CD4-positive, alpha-beta T cell treated with Interleukin-17A for 4 hours (primary cell): ENCODE measurements at places on chromosomes 2 and 18.

- no peak for DNase-seq
Measured at GRCh38 chr2:68287580-68288441, 31.9 kb downstream of the CNRIP1 start.

- DNase-seq = no peak
Measured at GRCh38 chr18:2036086-2036485, 535.2 kb downstream of the METTL4 start.

DNA sequence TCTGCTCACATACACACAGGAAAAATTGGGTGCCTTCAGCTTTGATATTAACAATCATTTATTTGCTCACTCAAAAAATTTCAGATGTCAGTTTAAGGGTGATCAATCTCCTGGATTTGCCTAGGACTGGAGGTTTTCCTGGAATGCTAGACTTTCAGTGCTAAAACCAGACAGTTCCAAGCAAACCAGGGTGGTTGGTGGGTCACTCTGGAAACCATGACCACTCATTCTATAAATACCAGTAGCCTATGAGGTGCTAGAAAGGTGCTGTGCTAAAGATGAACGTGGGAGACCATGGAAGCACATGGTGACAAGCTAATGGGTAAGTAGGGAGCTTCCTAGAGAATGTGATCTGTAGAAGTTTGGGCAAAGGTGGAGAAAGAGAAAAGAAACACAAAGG, 25.4 kb upstream of the STPG4 start:
- no peak for DNase-seq

DNA sequence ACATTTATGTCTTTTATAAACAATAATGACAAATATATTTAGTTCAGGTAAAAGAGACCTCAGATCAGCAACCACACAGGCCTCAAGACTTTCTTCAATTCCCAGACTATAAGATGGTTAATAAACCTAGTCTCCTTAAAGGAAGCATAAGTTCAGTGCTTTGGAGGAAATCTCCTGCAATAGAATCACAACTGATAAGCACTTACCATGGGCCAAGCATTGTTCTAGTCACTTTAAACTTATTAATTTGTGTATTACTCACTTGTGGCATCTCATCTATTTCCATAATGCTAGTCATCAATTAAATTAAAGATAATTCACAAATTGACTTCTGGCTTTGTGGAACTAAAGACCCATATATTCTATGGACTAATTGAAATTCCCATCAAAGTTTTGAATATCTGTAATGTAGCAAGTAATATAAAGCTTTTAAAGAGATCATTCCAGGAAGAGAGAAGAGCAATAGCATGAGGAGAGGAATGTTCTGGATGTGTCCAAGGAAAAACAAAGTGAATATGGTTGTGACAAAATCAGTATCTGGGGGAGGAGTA, 42.2 kb downstream of the COL3A1 start:
- no peak for DNase-seq

- DNase-seq = no peak
Measured at GRCh38 chr2:30608643-30609042, 161.6 kb downstream of the LCLAT1 start.

DNA sequence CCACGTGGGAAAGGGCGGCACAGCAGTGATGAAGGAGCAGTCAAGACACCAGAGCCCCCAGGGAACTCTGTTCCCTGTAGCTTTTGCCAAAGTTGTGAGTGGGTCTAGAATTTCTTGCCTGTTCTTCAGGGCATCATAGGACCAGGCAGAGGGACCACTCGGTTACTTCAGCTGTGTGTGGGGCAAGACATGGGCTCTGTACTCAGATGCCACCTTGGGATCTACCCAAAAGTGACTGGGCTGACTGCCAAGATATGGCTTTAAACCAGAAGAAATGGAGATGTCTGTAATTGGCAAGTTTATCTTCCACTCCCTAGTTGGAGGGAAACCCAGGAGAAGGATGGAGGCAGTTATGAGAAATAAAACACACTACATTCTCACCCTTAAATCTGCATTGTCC, 29.6 kb downstream of the KCNF1 start:
- DNase-seq = no peak

GRCh38 chr2:220220009-220220408, 592.6 kb downstream of the SLC4A3 start:
- no peak for DNase-seq
